ENCODE measurements at places on chromosomes 3 and 15.

GRCh38 chr3:167484551-167484950 lies 10.7 kb upstream of the SERPINI2 start:
- DNase-seq: no peak

DNA sequence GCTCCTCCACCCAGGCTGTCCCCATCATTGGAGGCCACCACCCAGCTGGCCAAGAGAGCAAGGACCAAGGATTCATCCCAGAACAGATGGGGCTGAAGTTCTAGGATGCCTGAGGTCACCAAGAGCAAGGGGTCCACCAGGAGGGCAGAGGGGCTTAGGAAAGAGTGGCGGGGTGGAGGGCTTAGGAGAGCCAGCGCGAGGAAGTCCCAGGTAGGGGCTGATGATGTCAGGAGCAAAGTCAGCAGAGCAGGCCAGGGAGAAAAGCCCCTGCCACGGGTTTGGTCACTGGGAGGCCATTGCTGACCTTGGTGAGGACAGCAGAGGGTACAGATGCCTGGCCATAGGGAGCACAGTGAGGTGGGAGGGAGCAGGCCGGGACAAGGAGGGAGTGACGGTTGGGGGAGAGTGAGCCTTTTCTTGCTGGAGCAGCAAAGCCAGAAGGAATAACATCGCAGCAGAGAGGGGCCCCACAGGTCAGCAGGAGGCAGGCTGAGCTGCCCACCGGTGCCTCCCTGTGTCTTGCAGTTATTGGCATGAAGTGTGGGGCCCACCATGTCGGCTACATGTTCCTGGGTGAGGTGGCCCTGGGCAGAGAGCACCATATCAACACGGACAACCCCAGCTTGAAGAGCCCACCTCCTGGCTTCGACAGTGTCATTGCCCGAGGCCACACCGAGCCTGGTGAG lies 5.2 kb downstream of the PARP3 start:
- no peak for DNase-seq

DNA sequence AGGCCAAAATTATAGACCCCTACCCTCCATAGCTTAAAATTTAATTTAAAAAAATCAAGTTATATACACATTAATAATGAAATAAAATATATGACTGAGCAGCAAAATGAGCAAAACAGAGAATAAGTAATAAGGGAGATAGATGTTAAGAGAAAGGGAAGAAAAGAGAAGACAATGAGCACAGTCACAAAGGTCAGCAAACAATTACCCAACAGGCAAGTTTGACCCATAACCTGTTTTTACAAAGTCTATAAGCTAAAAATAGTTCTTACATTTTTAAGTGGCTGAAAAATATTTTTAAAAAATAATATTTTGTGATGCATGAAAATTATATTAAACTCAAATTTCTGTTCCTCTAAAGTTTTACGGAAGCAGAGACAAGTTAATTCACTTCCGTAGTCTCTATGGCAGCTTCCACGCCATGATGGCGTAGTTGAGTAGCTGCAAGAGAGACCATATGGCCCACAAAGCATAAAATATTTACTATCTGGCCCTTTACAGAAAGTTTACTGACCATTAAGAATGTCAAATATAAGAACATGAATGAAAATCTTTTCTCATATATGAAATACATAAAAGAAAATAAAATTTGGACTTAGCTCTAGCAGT lies 47.5 kb downstream of the ACAP2 start:
- no peak for DNase-seq

DNA sequence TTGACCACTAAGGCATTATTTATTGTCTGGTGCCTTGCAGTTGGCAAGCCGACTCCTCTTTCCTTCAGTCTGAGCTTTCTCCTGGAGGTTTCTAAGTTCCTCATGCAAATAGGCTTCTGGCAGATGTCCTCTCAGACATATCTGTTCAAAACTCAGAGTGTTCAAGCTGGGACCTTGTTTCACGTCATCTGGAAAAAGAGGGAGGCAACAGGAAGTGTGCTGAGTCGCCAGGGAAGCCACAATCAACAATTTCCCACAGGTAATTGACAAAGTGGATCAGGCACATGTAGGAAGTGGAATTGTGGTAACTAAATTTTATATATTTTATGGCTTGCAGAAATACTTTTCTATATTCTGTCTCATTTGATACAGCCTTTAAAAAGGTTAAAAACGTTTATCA lies 14.6 kb downstream of the SCG5 start:
- DNase-seq: no peak

GRCh38 chr3:9330166-9330703 lies 32.6 kb upstream of the THUMPD3 start:
- no peak for DNase-seq

DNA sequence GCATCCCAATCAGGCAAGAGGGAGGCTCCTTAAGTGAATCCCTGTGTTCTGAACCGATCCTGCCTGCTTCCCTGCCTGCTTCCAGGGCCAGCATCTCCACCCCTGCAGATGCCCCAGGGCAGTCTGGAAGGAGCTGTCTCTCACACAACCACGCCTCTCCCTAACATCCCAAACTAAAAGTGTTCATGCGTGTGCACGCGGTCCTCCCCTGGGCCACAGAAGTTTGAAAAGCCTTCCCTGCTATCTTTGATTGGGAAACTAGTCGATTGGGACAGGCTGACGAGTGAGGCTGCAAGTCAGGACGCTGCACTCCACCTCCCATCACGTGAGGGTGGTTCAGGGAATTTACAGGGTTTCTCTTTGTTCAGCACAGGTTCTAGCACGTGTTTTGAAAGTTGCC lies 340.9 kb upstream of the ICE2 start:
- DNase-seq: no peak

DNA sequence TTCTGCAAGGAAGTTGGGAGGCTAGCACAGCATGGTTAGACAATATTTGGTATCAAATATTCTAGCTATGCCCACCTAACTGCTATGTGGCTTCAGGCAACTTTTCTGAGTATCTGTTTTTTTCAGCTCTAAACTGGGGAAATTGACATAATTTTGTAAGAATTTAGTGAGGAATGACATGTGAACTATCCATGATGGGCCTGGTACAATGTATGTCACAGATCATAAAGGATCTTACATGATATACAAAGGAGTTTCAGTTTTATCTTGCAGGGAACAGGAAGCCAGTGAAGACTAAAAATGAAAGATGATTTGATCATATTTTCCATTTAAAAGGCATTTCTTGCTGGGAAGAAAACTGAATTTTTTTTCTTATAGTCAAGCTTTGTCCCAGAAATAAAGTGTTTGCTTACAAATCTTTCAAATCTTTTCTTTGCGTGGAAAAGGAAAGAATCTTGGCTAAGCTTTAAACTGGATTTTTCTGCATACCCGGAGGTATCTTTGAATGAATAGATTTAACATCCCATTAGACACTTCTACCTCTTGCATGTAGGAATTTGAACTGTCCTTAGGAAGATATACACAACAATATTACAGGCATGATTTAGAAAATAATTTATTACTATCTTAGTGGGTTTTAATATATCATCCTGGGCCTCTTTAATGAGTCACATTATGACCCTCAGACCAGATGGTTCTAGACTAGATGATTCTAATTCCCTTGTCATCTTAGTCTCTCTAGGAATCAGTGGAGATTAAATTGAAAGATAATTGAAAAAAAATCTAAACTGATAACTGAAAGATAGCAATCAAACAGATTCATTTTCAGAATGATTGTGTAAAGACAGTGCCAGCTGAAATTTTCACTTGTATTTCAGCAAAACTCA lies 436.0 kb upstream of the THBS1 start:
- DNase-seq: no peak

GRCh38 chr3:52836986-52837385 lies 2.2 kb upstream of the MUSTN1 start:
- no peak for DNase-seq

- DNase-seq: peak; percentile 16
These were observed 53.1 kb upstream of the ULK4 start for GRCh38 chr3:42014921-42015533.

GRCh38 chr3:187896646-187897045 lies 151.4 kb upstream of the BCL6 start:
- DNase-seq: no peak

DNA sequence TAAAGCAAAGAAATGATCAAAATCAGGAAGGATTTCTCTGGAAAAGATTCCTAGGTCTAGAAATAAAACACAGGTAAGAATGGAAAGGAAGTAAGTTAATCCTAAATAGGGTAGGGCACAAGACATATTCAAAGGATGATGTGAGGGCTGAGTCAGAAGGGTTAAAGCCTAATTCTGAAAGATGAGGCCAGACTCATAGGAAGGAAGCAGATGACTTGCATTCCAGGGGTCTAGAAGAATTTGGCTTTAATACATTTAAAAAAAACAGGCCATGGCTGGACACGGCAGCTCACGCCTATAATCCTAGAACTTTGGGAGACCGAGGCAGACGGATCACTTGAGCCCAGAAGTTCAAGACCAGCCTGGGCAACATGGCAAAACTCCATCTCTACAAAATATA lies 3.2 kb downstream of the SSR3 start:
- no peak for DNase-seq

- peak; percentile 35 for DNase-seq
These were observed 417.7 kb upstream of the TBL1XR1 start for GRCh38 chr3:177615015-177615414.

DNA sequence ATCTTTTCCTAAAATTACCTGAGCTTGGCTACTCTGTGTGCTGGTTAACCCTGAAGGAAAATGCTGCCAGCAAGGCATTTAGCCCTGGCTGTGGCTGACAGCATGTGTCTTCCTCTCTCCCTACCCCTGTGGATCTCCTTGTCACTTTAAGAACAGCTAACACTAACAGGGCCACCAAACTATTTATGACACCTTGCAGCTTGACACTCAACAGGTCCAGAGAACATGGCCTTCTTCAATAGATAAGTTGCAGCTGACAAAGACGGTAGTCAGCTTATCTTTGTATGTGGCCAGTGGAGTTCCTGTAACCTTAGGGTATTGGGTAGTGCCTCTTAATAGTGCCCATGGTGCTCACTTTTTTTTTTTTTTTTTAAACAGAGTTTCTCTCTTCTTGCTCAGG lies 32.0 kb upstream of the COPB2 start:
- DNase-seq: no peak

Data from head of caudate nucleus (tissue), 42 donors.